ENCODE measurements at places on chromosomes 16 and 17. TPM values are rescaled to one million over a fixed set of nuclear protein-coding genes. Genes with fewer than 3 reads are reported as not detected.

CXCL16 gene
- total RNA-seq: 4.5 TPM

EPOP gene
- total RNA-seq: 0.72 TPM

TMEM11 gene
- total RNA-seq: 17.7 TPM

CSH2 gene
- not detected for total RNA-seq

UMOD gene
- not detected for total RNA-seq

SPATA22 gene
- total RNA-seq: 0.13 TPM

TLK2 gene
- 55.7 TPM for total RNA-seq

PIK3R6 gene
- total RNA-seq: not detected

DBNDD1 gene
- 1.9 TPM for total RNA-seq

PLLP gene
- not detected for total RNA-seq

C16orf54 gene
- total RNA-seq: not detected

RNF43 gene
- 0.20 TPM for total RNA-seq

C17orf113 gene
- total RNA-seq: 0.33 TPM

HAGHL gene
- 23.7 TPM for total RNA-seq

SMTNL2 gene
- 0.72 TPM for total RNA-seq

LITAFD gene
- total RNA-seq: not detected

KRTAP4-12 gene
- total RNA-seq: not detected

NACA2 gene
- total RNA-seq: 0.13 TPM

ABCC12 gene
- total RNA-seq: 0.26 TPM

TMEM256 gene
- total RNA-seq: 57.9 TPM

KREMEN2 gene
- total RNA-seq: not detected

CTF1 gene
- 4.0 TPM for total RNA-seq

ARHGAP23 gene
- 95.5 TPM for total RNA-seq

USP10 gene
- 67.8 TPM for total RNA-seq

SMPD3 gene
- total RNA-seq: 0.07 TPM

OTOA gene
- 0.07 TPM for total RNA-seq

C16orf46 gene
- total RNA-seq: 1.0 TPM

ENDOV gene
- 28.3 TPM for total RNA-seq

EXOC7 gene
- total RNA-seq: 92.7 TPM

KIF18B gene
- 1.1 TPM for total RNA-seq

SRP68 gene
- total RNA-seq: 54.3 TPM

ODF4 gene
- not detected for total RNA-seq

MYH11 gene
- total RNA-seq: 1.2 TPM

Data from smooth muscle cell of the pulmonary artery (primary cell).